ENCODE measurements at places on chromosomes 13 and 19.

DNA sequence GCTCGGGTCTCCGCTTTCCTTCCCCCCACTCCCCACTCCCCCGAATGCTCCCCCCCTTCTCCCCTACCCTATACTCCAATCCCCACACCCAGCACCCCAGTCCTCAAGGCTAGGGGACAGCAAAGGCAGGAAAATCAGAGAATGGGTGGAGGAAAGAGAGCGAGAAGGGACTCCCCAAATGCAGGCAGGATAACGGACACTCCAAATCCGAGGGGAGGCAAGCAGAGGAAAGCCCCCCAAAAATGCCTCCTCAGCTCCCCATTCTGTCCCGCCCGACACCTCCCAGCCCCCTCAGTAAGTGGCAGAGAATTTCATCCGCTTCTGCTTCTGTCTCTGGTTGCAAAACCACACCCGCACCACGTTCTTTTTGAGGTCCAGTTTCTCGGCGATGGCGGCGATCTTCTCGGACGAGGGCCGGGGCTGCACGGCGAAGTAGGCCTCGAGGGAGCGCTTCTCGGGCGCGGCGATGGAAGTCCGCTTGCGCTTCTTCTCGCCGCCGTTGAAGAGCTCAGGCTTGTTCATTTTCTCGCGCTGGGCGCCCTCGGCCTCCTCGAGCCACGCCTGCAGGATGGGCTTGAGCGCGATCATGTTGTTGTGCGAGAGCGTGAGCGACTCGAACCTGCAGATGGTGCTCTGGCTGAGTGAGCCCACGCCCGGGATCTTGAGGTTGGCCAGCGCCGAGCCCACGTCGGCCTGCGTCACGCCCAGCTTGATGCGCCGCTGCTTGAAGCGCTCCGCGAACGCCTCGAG, 2.1 kb downstream of the POU4F1 start:
- no peak for DNase-seq

- DNase-seq: no peak
These were observed 534.7 kb upstream of the ARGLU1 start for GRCh38 chr13:107102676-107103075.

- no peak for DNase-seq
These were observed 8.2 kb downstream of the MTIF3 start for GRCh38 chr13:27442071-27442647.

GRCh38 chr13:108777421-108778420, 148.3 kb downstream of the MYO16 start:
- no peak for DNase-seq

GRCh38 chr19:7545904-7546303, 10.4 kb downstream of the PNPLA6 start:
- DNase-seq: no peak

DNA sequence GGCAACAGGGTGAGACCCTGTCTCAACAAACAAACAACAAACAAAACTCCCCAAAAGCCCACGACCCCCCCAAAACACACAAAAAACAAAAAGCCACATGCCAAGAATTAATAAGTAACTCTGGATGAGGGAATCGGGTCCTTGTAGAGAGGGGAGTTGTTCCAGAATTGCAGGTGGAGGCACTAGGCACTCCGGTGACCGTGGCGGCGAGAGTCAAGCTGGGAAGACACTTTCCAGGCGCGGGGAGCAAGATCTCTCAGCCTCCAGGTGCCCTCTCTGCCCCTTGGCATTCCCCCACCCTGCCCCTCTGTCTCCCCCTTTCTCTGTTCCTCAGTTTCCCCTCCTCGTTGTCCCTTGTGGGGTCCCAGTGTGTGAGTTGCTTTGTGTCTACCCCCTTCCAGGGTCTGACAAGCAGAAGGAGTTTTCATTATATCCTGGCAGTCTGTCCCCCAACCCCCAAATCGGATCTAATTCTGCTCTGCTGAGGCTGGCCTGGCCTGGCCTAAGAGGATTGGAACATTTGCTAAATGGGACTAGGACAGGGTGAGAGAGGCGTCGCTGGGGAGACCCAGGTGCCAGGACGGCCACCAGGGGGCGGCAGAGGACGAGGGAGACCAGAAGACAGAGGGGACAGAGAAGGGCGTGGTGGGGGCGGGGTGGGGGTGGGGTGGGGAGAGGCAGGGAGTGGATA, 8.3 kb upstream of the CRX start:
- peak; percentile 66 for DNase-seq

DNA sequence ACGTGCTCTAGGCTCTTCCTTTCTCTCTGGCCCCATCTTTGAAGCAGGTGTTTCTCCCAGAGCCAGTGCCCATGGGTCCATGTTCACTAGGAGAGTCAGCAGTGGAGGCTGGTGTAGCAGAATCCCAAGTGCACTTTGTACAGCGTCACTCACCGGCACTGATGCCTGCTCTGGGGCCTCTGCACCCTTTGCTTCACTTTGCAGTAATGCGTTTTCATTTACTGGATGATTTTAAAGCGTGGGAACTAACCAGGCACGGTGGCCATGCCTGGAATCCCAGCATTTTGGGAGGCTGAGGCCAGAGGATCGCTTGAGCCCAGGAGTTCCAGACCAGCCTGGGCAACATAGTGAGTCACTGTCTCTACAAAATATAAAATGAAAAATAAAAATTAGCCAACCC, 30.7 kb downstream of the SLC25A42 start:
- no peak for DNase-seq

GRCh38 chr13:95160112-95160906, 140.9 kb downstream of the ABCC4 start:
- DNase-seq: no peak

GRCh38 chr13:89584058-89584620, 1763.3 kb upstream of the MIR17HG start:
- peak; percentile 1 for DNase-seq

GRCh38 chr13:40172878-40173277, 493.6 kb downstream of the FOXO1 start:
- no peak for DNase-seq

DNA sequence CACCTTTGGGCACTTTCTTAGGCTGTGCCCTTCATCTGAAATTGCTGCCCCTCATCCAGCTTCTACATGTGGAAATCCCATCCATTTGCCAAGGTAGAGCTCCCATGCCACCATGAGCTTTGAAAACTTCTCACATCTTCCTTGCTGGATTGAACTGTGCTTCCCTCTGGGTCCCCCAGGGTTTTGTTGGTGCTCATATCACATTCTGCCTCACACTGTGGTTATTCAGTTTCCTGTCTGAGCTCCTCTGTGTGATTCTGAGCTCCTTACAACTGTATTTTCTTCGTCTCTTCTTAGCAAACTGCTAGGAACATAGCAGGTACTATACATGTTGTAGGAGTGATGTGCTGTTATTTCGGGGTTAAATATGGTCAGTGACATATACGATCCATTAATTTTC, 74.9 kb upstream of the KL start:
- DNase-seq: no peak

- no peak for DNase-seq
These were observed 642.3 kb downstream of the TBC1D4 start for GRCh38 chr13:74839656-74840055.

GRCh38 chr13:113832631-113833030, 31.2 kb downstream of the GAS6 start:
- DNase-seq: no peak

GRCh38 chr19:11781295-11782057, 14.7 kb downstream of the ZNF441 start:
- no peak for DNase-seq

DNA sequence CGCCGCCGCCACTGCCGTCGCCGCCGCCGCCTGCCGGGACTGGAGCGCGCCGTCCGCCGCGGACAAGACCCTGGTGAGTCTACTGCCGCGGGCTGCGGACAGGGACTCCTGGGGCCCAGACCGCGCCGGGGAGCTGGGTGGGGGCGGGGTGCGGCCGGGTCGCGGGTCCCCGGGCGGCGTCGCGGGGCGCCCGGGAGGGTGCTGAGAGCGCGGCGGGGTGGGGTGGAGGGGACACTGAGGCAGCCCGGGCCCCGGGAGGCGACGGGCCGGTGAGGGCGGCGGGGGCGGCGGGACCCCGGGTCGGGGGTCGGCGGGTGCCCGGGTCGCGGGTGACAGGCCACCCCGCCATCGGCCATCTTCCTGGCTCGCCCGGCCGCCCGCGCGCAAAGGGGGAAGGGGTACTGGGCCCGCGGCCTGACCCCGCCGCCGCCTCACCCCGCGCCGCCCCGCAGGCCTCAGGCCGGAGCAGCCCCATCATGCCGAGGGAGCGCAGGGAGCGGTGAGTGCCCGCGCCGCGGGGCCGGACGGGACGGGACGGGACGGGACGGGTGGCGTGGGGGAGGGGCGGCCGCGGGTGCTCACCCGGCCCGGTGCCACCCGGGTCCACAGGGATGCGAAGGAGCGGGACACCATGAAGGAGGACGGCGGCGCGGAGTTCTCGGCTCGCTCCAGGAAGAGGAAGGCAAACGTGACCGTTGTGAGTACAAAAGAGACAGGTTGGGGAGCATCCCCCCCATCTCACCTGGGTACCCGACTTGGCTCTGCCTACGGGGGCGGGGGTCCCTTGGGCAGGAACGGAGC, 489 bp downstream of the CCNE1 start:
- DNase-seq: no peak

GRCh38 chr13:33453936-33454335, 168.4 kb upstream of the STARD13 start:
- no peak for DNase-seq

- DNase-seq: peak; percentile 53
These were observed 60.7 kb upstream of the RFXAP start for GRCh38 chr13:36758345-36758744.

DNA sequence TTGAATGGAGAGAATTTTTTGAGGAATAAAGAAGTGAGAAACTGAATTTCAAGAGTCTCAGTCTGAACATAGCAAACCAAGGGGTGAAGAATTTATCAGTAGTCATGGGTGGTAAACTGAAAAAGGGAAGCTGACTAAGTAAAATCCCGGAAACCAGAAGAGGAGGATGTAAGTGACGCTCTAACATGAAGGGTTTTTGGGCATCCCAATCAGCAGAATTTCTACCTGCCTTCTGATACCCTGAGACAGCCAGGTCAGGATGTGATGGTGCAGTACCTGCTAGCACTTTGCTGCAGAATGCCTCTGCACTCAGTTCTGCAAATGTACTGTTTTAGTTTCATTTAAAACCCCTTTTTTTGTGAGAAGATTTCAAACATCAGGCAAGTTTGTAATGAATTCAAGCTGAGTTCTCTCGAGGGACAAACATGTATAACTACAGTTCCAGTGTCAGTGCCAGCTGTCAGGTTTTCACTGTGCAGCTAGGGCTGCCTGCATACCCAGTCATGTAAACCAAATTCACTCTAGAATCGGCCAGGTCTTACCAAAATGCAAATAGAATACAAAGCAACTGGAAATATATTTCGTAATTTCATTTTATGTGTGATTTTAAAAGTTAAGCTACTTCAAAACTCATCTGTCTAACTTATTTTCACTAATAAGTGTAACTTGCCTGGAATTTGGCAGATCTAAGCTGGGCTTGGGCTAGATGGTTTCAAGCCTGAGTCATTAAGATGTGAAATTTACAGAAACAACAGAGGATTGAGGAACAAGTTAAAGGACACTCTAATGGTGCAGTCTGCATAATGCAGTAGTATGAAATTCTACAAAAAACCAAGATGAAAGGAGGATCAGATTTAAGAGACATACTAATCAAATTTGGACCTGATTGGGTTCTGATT, 13.8 kb downstream of the METTL21C start:
- no peak for DNase-seq

GRCh38 chr19:2270157-2270422, 11.9 kb downstream of the PEAK3 start:
- DNase-seq: no peak

DNA sequence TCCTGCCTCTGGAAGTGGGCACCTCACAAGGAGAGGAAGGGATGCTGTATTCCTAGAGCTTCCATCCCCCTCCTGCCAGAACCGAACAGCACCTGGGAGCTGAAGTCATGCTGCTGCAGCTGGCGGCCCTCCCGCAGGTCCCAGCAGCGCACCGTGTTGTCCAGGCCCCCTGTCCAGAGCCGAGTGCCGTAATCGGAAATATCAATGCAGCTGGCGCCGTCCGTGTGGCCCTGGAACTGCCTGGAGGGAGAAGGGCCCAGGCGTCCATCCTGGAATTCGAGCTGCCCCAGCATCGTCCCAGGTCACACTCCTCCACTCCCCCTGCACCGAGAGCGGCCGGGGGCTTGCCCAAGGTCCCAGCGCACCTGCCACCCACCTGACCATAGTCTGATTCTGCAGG, 23.7 kb downstream of the TLE2 start:
- DNase-seq: no peak

- DNase-seq: peak; percentile 84
These were observed 102.3 kb upstream of the ABCC4 start for GRCh38 chr13:95403349-95404140.

DNA sequence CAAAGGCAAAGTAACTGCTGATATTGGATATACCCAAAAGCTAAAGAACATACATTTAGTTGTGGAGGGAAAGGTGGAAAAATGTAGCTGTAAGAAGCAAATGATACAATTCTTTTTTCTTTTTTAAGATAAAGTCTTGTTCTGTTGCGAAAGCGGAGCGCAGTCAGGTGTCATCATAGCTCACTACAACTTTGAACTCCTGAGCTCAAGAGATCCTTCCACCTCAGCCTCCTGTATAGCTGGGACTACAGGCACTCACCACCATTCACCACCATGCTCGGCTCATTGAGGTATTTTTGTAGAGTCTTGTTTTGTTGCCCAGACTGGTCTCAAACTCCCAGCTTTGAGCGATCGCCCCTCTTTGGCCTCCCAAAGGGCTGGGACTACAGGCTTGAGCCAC, 38.0 kb downstream of the TBC1D4 start:
- no peak for DNase-seq

- DNase-seq: no peak
These were observed 577.9 kb downstream of the IRS2 start for GRCh38 chr13:109208522-109208921.

- no peak for DNase-seq
These were observed 29.9 kb downstream of the CAPN12 start for GRCh38 chr19:38714354-38714778.

DNA sequence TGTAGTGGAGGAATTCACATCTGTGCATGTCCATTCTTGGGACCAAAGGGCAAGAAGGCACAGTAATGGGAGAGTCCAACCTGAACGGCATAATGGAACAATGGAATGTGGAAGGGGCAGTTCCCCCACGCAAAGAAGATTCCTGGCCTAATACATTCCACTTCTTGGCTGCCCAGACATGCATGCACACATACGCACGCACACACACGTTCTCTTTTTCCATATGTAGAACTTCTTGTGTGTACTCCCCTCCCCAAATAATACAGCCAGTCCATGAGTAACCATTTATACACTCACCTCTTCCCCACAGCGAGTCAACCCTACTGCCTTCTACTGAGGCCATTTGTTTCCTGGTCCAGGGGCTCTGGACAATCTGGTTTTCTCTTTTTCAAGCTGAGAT, 6.0 kb upstream of the STK24 start:
- no peak for DNase-seq

GRCh38 chr13:42950181-42950580, 41.9 kb downstream of the EPSTI1 start:
- peak; percentile 5 for DNase-seq

- DNase-seq: peak; percentile 2
These were observed 54.1 kb upstream of the RFXAP start for GRCh38 chr13:36764957-36765356.

- DNase-seq: no peak
These were observed 59.5 kb downstream of the IER2 start for GRCh38 chr19:13209484-13210338.

- no peak for DNase-seq
These were observed 542.8 kb upstream of the PCDH9 start for GRCh38 chr13:67772807-67773453.

GRCh38 chr19:48878196-48879024, 6.2 kb downstream of the PPP1R15A start:
- DNase-seq: no peak

- DNase-seq: no peak
These were observed 138.1 kb downstream of the LACC1 start for GRCh38 chr13:44017756-44018309.

GRCh38 chr13:47039106-47039505, 142.3 kb upstream of the HTR2A start:
- no peak for DNase-seq
